Stimulated activated CD8-positive, alpha-beta memory T cell treated with anti-CD3 and anti-CD28 coated beads, Interleukin-7, amount 100 ng/mL, for 1 hour (primary cell): ENCODE measurements at places on chromosomes 3 and 15.

DNA sequence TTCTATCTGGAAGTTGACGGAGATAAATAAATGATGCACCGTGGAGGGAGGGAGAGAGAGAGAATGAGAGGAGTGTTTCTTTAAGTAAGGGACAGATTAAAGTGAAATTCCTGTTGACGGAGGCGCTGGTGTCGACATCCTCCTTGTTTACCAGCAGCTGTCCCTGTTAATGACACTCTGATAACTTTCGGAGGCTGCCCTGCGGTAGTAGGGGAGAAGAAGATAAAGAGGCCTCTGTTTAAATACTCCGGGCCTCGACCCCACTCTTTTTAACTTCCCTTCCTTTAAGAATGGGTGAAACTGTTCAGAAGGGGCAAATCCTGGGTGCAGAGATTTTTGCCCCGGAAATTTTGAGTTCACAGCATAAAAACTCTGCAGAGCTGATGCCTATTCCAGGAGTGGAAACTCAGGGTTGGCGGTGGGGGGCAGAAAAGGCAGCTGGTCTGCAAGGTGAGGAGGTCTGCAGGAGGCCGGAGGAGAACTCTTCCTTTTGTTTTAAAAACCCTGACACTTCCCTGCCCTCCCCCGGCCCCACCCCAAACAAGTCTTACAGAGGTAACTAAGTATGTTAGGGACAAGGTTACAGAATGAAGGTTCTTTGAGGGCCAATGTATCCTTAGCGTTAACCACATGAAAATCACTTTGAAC, 276.6 kb upstream of the NR2F2 start:
- no peak for DNase-seq

DNA sequence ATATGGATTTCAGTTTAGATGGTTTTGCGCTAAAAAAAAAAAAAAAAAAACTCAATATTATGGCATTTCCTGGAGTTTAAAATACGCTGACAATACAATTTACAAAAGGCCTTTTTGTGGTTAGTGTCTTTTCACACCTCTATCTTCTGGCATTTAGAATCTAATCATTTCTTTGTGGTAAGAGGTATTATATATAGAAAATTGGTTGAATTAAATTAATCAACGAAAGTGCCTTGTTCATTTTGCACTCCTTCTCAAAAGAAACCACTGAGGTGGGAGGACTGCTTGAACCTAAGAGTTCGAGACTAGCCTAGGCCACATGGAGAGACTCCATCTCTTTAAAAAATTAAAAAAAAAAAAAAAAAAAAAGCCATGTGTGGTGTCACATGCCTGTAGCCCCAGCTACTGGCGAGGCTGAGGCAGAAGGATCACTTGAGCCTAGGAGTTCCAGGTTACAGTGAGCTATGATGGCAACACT, 90.0 kb upstream of the ICE2 start:
- DNase-seq, result no peak

GRCh38 chr3:181326637-181327223, 337.2 kb upstream of the DNAJC19 start:
- DNase-seq, result no peak

- DNase-seq, result no peak
These were observed 266.6 kb upstream of the TBL1XR1 start for GRCh38 chr3:177463863-177464262.

DNA sequence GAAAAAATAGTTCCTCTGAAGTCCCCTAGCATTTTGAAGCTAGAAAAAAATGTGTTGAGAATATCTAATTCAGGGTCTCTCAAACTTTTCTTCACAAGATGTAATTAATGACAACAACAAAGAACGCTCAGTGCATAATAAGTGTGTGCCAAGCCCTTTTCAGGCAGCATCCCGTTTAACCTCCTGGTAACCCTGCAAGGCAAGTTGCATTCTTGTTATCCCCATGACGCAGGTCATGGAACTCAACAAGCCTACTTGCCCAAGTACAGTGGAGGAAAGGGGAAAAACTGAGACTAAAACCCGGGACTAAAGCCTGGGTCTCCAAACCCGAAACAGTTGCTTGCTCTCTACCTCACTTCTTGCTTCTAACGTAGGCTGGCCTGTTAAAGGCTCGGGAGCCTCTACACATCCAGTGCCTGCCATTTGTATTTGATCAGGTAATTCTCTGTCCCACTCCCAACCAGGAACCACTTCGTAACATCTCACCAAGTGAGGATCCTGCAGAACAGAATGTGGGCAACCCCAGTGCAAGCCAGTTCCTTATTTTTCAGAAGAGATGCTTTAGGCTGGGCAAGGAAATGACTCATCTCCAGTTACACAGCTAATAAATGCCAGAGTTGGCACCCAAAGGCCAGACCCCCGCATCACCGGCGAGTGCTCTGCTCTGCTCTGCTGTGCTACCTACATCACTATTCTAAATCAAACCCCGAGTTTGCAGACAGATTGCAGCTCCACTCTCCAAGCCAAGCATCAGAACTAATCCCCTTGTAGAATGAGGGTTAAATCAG, 28.3 kb downstream of the LMCD1 start:
- no peak for DNase-seq
